ENCODE measurements at places on chromosomes 5 and 9.

GRCh38 chr9:125652759-125653158 is 54.2 kb downstream of the MAPKAP1 start:
- DNase-seq = no peak

- DNase-seq = no peak
Observed at GRCh38 chr9:21023861-21024260, 7.6 kb downstream of the HACD4 start.

- no peak for DNase-seq
Observed at GRCh38 chr5:7904170-7904569, 35.2 kb downstream of the MTRR start.

DNA sequence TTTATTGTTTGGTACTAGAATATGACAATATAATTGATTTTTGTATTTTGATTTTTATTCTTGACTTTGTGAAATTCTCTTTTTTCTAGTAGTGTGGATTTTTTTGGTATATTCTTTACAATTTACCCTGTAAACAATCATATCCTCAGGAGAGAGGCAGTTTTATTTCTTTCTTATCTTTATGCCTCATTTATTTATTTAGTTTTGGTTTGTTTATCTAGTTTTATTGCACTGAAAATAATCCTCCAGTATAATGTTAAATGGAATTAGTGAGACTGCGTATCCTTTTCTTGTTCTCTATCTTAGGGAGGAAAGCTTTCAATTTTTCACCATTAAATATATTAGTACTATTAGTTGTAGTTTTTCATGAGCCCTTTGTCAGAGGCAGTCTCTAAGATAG is 109.4 kb downstream of the MACROH2A1 start:
- no peak for DNase-seq

- DNase-seq = no peak
Observed at GRCh38 chr9:82920154-82920553, 142.8 kb downstream of the RASEF start.

- no peak for DNase-seq
Observed at GRCh38 chr9:94743035-94743954, 16.8 kb downstream of the AOPEP start.

DNA sequence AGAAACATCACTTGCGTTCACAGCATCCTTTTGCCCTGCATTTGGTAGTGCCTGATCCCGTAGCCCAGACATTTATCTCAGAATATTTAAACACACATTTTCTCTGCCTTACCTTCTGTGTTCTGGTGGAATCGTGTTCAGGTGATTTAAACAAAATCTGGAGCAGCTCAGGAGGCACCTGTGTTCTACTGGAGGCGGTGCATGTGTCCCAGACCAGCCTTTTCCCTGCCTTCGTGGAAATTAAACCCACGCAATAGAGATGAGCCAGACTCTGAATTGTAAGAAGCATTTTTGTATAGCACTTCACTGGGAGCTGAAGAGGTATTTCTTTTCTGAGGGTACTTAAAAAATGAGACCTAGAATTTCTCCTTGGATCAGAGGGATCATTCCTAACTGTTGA is 212.5 kb downstream of the MAST4 start:
- no peak for DNase-seq

- DNase-seq = no peak
Observed at GRCh38 chr9:112193572-112194288, 18.6 kb upstream of the SUSD1 start.

- no peak for DNase-seq
Observed at GRCh38 chr5:39547553-39548154, 122.9 kb upstream of the DAB2 start.

GRCh38 chr5:91875196-91875779 is 492.2 kb upstream of the ARRDC3 start:
- DNase-seq = no peak

- no peak for DNase-seq
Observed at GRCh38 chr5:98372351-98372750, 401.1 kb upstream of the RGMB start.

DNA sequence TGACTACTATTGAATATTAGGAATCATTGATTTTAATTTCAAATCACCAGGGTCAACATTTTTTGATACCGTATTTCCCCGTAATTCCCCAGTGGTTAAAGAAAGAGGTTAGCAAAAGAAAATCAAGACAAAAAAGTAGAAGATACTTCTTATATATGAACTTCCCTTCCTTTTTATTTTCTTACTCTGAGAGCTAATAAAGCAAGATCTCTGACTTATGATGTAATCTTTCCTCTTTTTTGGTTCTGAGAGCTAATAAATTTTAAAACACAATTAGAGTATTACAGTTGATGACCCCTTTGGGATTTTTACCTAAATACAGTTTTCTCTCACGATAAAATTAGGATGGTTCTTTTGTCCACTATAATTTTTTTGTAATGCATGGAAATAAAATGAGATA is 9.2 kb upstream of the FYB1 start:
- no peak for DNase-seq

- no peak for DNase-seq
Observed at GRCh38 chr5:170603578-170604565, 100.1 kb downstream of the KCNIP1 start.

DNA sequence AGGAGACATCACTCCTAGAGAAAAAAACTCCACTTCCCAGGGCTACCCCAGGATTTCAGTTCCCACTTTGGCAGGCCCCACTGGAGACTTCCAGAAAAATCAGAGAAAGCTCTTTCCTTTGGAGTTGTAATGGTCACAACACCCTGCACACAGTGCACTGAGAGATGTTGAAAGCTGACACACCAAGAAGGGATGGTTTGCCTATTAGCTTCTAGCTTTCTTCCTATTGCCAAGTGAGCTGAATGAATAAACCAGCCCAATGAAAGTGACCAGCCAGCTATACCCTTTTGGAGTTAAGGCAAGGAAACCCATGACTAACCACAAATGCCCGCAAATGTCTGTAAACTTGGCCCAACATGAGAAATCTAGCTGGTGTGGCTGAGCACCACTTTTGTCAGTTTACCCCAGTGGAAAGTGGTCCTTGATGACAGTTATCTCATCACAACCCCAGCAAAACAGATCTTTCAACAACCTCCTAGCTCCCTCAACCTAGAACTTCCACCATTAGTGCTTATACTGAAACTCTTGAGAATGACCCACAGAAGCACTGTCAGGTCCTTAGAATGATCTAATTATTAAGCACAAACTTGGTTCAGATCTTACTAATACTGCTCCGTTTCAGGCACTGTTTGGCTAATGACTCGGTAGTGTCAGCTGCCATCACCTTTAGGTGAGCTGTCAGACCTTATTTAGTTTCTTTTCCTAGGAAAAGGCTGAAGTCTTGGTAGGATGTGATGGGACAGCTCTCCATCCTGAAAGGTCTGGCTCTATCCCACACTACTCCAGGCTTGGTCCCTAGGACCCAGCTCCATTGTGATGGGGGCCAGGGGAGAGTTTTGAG is 11.2 kb downstream of the IRF1 start:
- no peak for DNase-seq

DNA sequence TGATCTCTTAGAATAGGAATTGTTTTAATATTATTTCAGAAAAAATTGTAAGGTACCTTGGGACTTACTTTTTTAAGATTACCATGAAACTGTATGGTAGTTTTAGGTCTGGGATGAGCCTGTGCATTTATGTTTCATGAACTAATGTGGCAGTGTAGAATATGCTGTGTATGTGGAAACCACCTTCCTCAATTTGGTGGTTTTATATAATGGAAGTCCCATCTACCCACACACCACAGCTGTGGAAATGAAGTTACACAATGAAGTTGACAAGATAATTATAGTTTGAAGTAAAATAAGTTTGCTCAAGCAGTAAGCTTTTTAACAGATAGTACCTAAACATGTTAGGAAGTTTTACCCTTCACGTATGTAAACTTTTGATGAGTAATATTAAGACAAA is 24.4 kb downstream of the WDR36 start:
- DNase-seq = no peak
